Panc1 (cell line): ENCODE measurements at places on chromosomes 4 and X. TPM values are rescaled to one million over a fixed set of nuclear protein-coding genes. Genes with fewer than 3 reads are reported as not detected.

Gene SPP1
- total RNA-seq, result 1.6 TPM

Gene NDP
- total RNA-seq, result not detected

Gene GPR173
- total RNA-seq, result 0.13 TPM

Gene CLDN22
- not detected for total RNA-seq

Gene CLGN
- total RNA-seq, result 5.4 TPM

Gene MAGEA8
- total RNA-seq, result not detected

Gene SHROOM3
- 7.2 TPM for total RNA-seq

Gene PAGE2B
- total RNA-seq, result not detected

Gene RBMXL3
- not detected for total RNA-seq

Gene SNX12
- 117 TPM for total RNA-seq

Gene UGT2A3
- total RNA-seq, result 0.05 TPM

Gene HPGD
- total RNA-seq, result 1.2 TPM

Gene PABPC4L
- not detected for total RNA-seq

Gene FREM3
- total RNA-seq, result not detected

Gene ZFYVE28
- total RNA-seq, result 11.9 TPM

Gene SRPX2
- 1.2 TPM for total RNA-seq

Gene SHROOM2
- total RNA-seq, result 0.72 TPM

Gene SUPT20HL2
- total RNA-seq, result not detected

Gene PABPC5
- total RNA-seq, result not detected

Gene ASB12
- total RNA-seq, result not detected
